Activated CD8-positive, alpha-beta memory T cell treated with anti-CD3 and anti-CD28 coated beads for 24 hours (primary cell): ENCODE measurements at places on chromosomes 2 and 18.

DNA sequence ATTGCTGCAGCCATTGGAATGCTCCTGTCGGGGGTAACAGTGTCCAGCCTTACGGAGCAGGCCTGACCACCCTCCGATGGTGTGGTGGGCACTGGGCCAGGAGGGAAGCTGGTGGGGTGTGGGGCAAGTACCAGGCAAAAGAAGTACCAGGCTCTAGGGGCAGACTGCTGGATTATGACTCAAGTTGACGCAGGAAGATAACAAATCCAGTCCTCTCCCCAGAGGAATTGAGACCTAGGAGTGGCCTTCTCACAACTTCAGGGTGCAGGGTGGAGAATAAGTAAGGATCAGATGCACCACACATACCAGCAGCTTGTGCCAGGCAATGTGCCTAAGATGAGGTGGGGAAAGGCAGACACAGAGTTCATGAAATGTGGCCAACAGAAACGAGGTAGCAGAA lies 37.9 kb downstream of the SEMA4F start:
- no peak for DNase-seq

DNA sequence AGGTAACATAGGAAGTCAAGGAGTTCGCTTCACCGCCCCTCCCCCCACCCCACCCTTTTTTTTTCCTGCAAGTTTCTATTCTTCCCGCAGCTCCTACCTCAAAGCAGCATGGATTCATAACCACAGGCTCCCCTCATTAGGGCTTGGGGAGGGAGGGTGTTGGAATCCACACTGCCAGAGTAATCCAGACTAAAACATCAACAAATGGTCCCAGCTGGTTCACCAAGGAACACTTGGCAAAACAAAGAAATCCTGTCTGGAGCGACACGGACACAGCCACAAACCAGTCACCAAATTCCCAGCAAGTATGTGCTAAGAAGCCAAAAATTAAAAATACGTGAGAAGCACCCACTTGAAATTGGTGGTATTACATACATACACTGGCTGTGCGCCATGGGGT lies 106.9 kb upstream of the PPP1CB start:
- DNase-seq: no peak

GRCh38 chr2:96541398-96542152 lies 5.0 kb downstream of the ARID5A start:
- no peak for DNase-seq

DNA sequence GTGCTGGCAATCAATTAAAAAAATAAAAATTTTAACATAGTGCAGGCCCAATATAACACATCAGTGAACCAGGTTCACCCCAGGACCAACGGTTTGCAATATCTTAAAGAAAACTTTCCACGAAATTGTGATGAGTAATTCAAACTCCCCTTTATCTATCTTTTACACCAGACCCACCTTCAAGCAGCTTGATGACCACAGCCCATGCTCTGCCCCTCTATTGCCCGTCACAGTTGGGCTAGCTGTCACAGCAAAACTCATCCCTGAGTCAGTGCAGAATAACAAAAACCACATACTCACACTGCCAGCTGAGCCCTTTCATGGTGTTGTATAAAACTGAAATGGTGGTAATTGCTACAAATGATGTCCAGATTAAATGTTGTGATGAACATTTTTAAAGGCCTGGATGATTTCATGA lies 112.5 kb upstream of the CREB1 start:
- DNase-seq: no peak

DNA sequence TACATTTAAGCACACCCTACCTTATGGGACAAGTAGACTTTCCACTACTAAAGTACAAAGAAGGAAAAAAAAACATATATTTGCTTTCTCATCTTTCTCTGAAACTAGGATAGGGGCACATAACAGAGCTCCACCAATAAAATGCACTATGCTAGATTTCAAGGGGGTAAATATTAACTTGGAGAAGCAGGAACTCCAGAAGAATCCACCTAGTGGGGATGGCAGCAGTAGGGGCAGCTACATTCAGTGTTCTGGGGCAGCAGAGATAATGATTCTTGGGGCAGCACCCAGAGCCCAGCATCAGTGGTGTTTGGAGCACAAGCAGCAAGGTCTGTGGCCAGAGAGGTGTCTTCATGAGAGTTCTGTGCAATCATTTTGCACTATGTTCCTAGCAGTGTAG lies 64.7 kb downstream of the DTNB start:
- no peak for DNase-seq

- DNase-seq: no peak
Measured at GRCh38 chr2:236642125-236642524, 72.5 kb downstream of the ACKR3 start.

- DNase-seq: no peak
Measured at GRCh38 chr18:9101730-9102507, 580 bp upstream of the NDUFV2 start.

- no peak for DNase-seq
Measured at GRCh38 chr2:66470199-66470598, 35.3 kb downstream of the MEIS1 start.

DNA sequence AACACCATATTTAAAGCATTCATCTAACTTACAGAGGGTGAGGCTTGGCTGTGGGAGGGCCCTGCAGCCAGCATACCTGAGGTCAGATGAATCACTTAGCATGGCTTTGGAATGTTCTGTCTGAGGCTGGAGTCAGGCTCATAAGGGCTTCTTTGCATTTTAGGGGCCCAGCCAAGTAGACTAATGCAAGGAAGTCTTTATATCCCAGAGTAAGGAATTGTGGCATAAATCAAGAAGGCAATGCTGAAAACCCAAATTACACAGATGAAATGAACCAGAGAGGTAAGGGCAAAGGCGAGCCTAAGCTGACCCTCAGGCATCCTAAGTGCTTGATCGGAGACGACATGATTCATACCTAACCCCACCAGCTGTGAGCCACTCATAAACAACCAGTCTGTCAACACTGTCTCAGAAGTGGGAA lies 383.6 kb downstream of the DCC start:
- no peak for DNase-seq

GRCh38 chr18:36635414-36636096 lies 193.2 kb downstream of the TPGS2 start:
- no peak for DNase-seq

- no peak for DNase-seq
Measured at GRCh38 chr2:19408592-19408991, 50.2 kb upstream of the OSR1 start.

DNA sequence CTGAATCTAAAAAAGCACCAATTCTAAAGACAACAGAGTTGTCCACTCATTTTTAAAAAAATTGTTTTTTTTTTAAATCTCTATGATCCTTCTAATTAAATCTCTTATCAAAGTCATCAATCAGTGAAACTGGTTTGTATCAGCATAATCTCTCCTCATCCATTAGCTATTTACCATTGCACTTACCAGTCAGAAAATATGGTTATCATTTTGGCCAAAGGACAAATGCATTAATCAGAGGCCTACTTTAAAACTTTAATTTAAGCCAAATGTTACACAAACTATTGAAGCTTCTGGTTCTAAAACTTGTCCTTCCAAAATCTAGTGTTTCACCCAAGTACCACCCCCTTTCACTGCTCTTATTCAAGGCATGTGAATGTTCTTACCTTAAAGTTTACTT lies 3.8 kb downstream of the C18orf32 start:
- DNase-seq: no peak

DNA sequence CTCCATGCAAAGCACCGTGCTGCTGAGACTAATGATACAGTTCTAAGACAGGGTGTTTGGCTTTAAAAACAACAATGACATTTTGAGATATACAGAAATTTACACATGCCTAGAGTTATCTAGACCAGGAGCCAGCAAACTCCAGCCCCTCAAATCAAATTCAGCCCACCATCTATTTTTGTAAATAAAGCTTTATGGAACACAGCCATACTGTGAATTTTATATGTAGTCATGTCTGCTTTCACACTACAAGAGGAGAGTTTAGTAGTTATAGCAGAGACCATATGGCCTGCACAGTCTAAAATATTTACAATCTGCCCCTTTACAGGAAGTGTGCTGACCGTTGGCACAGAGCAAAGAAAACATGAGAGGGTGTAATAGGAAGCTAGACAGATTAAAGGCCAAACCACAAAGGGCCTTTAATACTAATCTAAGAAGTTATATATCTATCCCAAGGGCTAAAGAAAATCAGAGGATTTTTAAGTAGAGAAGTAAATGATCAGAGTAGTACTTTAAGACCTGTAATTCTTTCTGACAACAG lies 39.4 kb downstream of the NBAS start:
- DNase-seq: no peak

DNA sequence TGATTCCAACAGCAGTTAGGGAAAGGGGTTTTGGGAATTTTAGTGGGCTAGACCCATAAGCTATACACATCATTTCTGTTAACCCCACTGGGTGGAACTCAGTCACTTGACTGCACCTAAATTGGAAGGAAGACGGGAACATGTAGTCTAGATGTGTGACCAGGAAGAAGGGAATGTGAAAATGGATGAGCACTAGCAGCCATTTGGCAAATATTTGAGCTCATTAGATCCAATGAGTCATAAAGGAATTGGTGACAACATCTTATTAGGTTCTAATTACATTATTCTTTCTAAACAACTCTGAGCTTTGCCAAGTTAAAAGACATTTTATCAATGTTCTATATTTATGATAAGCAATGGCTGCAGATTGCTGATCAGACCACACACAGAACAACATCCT lies 400.6 kb downstream of the IRS1 start:
- DNase-seq: no peak

- no peak for DNase-seq
Measured at GRCh38 chr2:105893011-105893995, 148.6 kb downstream of the NCK2 start.

- no peak for DNase-seq
Measured at GRCh38 chr18:78777992-78778391, 201.6 kb upstream of the SALL3 start.
